ENCODE measurements at places on chromosomes 1 and 21.

GRCh38 chr1:240337781-240338180 lies 246.1 kb downstream of the FMN2 start:
- DNase-seq = no peak

GRCh38 chr1:167720965-167721616 lies 691 bp upstream of the MPZL1 start:
- no peak for DNase-seq

GRCh38 chr1:63012339-63012738 lies 228.4 kb downstream of the ATG4C start:
- no peak for DNase-seq

- no peak for DNase-seq
Measured at GRCh38 chr1:174322202-174322862, 125.4 kb upstream of the GPR52 start.

- DNase-seq = no peak
Measured at GRCh38 chr1:22271847-22272801, 129.2 kb upstream of the WNT4 start.
